ENCODE measurements at places on chromosomes 6 and 20.

DNA sequence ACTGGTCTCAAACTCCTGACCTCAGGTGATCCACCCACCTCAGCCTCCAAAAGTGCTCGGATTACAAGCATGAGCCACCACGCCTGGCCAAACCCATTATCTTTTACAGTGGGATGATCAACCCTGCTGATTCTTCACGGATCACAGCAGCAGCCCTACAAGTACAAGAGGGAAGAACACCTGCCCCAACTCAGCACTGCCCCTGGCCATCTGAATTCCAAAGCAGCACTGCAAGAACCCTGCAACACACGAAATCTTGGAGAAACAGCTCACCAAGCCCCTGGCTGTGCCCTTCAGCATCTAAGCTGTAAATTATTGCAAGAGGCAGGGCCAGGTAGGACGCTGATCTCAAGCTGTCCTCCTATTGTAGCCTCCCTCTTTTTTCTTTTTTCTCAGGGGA is 54.5 kb upstream of the MC3R start:
- DNase-seq = no peak

GRCh38 chr6:21505574-21505990 is 88.0 kb upstream of the SOX4 start:
- DNase-seq = no peak

GRCh38 chr20:5356941-5357340 is 40.2 kb upstream of the PROKR2 start:
- no peak for DNase-seq

DNA sequence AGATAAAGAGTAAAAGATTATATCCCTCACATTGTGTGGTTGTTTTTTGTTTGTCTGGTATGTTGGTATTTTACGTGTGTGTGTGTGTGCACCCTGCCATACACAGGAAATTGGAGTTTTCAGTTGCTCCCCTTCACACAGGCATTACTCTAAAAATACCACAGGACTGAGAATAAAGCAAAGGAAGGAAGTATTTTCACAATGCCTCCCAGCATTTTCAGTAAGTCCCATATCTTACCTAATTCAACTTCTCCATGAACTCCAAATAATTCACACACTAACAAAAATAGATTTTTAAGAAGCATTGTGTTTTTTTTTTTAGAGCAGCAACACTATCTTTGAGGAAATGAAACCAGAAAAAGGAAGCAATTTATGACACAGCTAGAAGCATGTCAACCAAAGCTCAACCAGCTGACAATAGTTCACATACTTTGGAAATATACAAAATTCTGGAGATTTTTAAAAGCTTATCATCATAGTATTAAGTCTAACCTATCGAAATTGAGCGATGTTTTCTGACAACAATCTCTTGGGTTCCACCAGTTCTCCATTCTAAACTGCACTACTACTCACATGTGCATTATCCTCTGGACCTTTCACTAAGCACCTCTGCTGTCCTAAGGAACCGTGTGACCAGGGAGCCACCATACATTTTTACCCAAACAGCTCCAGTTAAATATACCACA is 2.1 kb downstream of the UBE2J1 start:
- DNase-seq = no peak

DNA sequence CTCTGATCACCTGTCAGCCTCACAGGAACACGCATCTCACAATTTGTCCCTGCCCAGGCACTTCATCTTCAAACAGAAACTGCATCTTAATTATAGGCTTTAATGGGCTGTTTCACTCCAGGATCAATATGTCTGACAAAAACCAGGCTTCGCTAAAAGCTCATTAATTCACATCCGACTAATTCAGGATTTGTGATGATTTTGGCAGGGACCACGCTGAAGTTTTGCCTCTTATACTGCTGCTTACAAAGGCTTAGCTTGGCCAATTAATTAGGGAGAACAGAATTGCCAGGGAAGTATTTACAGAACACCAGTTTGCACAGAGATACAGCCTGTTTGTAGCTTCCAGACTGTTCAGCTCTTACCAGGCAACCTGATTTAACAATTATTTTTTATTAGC is 541.0 kb upstream of the SPTLC3 start:
- DNase-seq = no peak

- DNase-seq = no peak
Observed at GRCh38 chr6:16633465-16633864, 127.8 kb downstream of the ATXN1 start.

DNA sequence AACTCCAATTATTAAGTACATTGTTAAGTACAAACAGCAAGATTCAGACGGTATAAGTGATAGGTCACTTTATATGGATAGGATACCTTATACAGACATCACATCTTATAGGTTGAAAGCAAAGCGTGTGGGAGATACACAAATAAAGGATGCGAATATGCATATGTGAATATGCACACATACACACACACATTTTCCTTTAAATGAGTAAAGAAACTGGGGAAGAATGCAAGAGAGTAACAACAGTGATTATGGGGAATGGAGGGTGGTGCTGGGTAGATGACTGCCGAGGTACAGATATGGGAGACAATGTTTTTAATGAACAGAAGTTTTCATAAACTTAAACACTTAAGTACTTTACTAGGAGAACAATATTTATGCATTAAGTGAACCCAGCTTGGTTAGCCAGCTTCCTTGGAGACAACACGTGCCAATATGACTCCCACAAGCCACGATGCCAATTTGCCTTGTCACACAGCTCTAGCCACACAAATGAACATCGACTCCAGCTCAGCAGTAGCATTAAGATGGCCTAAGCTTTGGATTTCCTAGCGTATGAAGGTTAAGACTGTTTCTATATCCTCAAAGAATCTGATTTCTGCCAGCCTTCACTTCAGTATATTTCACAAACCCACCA is 96.6 kb downstream of the EPB41L2 start:
- DNase-seq = no peak

DNA sequence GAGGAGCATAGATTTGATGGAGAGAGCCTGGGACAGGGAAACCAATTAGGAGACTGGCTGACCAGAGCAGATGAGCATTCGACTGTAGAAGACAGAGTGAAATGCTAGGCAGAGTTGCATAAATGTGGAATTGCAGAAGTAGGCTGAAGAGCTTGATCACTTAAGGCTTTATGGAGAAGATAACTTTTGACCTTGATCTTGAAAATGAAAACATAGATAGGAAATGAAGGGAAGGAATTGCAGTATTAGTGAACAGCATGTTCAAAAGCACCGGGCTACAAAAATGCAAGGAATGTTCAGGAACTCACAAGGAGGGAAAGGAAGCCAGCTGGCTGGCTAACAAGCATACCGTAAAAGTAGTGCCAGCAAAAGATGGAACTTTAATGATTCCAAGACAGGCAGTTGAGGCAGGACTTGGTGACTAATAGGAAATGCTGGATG is 20.5 kb upstream of the LTV1 start:
- DNase-seq = no peak

GRCh38 chr6:27956941-27957340 is at the start of gene OR2B6:
OR2B6 (plus strand) TSS chr6:27957241; CDS start chr6:27957241, 0 bp downstream.
- DNase-seq = no peak
